ENCODE measurements at places on chromosomes 7 and 10.
A peak's percentile ranks its signal among the peaks of the same experiment; 100 is the strongest.

DNA sequence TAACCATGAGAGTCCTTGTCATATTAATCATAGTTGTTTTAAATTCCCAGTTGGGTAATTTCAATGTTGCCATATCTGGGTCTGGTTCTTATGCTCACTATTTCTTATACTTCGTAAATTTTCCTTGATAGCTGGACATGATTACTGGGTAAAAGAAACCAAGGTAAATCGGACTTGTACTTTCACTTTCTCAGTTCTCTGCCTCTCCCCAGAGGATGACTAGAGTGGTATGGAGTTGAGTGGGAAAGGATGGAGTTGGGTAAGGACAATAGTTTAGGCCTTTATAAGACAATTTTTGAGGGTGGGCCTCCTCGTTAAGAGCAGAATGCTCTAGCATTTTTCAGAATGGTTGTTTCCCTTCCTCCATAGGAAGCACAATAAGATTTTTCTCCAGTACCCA is 106.1 kb downstream of the CRPPA start:
- no peaks in the 10 kb centered on the region for H3K36me3 ChIP-seq
- no peak overlapping the region for H3K4me3 ChIP-seq
- H3K27me3 ChIP-seq, result no peaks in the 10 kb centered on the region
- H3K4me1 ChIP-seq, result no peaks in the 10 kb centered on the region

GRCh38 chr10:89160339-89160738 is 46.8 kb downstream of the CH25H start:
- H3K27ac ChIP-seq, result peak overlapping the region; percentile 54
- peaks cover 57% of the 10 kb centered on the region for H3K4me1 ChIP-seq
- H3K27me3 ChIP-seq, result no peaks in the 10 kb centered on the region

- DNase-seq, result no peak
- no peaks in the 10 kb centered on the region for H3K36me3 ChIP-seq
- no peak overlapping the region for H3K4me3 ChIP-seq
- H3K27ac ChIP-seq, result no peak overlapping the region
Observed at GRCh38 chr10:96074776-96075175, 31.4 kb downstream of the CCNJ start.

GRCh38 chr7:112050250-112050881 is 155.8 kb downstream of the DOCK4 start:
- no peak overlapping the region for H3K27ac ChIP-seq
- DNase-seq, result no peak

DNA sequence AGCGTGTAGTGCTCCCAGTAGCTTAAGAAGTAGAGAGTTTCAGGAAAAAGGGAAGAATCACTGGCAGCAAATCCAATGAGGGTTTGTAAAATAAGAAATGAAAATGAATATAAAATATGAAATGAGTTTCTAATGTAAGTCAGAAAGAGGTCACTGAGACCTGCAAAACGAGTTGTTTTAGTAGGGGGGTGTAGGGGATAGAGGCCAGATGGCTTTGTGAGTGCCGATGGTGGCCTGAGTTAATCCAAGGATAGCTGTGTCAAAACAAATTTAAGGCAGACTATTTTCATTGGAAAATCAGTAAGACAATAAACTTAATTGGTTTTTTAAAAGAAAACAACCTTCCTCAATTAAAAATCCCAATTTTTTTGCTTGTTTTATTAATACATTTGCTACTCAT is 745 bp upstream of the ASB15 start:
- H3K27me3 ChIP-seq, result no peaks in the 10 kb centered on the region
- H3K4me3 ChIP-seq, result no peak overlapping the region
- H3K4me1 ChIP-seq, result no peaks in the 10 kb centered on the region
- no peak for DNase-seq
- H3K36me3 ChIP-seq, result no peaks in the 10 kb centered on the region

- peak; percentile 11 for DNase-seq
- no peaks in the 10 kb centered on the region for H3K27me3 ChIP-seq
- H3K4me3 ChIP-seq, result no peak overlapping the region
- H3K36me3 ChIP-seq, result no peaks in the 10 kb centered on the region
- H3K27ac ChIP-seq, result no peak overlapping the region
Observed at GRCh38 chr7:54992871-54993475, 25.8 kb upstream of the EGFR start.

- H3K27ac ChIP-seq, result no peak overlapping the region
- H3K4me3 ChIP-seq, result no peak overlapping the region
- no peak for DNase-seq
- peaks cover 11% of the 10 kb centered on the region for H3K4me1 ChIP-seq
- no peaks in the 10 kb centered on the region for H3K36me3 ChIP-seq
Observed at GRCh38 chr7:73983437-73984164, 44.4 kb upstream of the ELN start.

- H3K27ac ChIP-seq, result no peak overlapping the region
- H3K27me3 ChIP-seq, result no peaks in the 10 kb centered on the region
- no peak overlapping the region for H3K4me3 ChIP-seq
- DNase-seq, result peak; percentile 3
- H3K36me3 ChIP-seq, result no peaks in the 10 kb centered on the region
Observed at GRCh38 chr10:111762114-111762513, 421.5 kb downstream of the GPAM start.

GRCh38 chr7:85612514-85612913 is 425.7 kb upstream of the SEMA3D start:
- DNase-seq, result no peak
- H3K4me3 ChIP-seq, result no peak overlapping the region
- no peaks in the 10 kb centered on the region for H3K27me3 ChIP-seq
- no peaks in the 10 kb centered on the region for H3K4me1 ChIP-seq

- H3K27me3 ChIP-seq, result no peaks in the 10 kb centered on the region
- no peaks in the 10 kb centered on the region for H3K4me1 ChIP-seq
- DNase-seq, result no peak
- no peaks in the 10 kb centered on the region for H3K36me3 ChIP-seq
- H3K27ac ChIP-seq, result no peak overlapping the region
Observed at GRCh38 chr7:47186316-47186715, 395.6 kb downstream of the TNS3 start.

DNA sequence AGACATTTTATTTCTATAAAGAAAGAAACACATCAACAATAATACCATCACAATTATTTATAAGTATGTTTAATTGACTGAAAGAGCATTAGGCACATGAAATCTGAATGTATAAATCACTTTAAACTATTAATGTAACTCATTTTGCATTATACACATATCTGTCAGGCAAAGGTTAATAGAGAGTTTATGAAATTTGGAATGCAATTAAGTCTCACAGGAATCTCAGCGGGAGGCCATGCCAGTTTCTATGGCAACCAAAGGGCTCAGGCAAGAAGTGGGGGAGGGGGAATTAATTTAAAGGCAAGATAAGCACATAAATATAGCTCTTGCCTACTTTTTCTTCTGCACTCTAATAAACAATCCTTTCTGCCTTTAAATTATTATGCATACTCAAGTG is 152.6 kb downstream of the SLC16A9 start:
- no peaks in the 10 kb centered on the region for H3K36me3 ChIP-seq
- H3K4me3 ChIP-seq, result no peak overlapping the region
- no peaks in the 10 kb centered on the region for H3K27me3 ChIP-seq

DNA sequence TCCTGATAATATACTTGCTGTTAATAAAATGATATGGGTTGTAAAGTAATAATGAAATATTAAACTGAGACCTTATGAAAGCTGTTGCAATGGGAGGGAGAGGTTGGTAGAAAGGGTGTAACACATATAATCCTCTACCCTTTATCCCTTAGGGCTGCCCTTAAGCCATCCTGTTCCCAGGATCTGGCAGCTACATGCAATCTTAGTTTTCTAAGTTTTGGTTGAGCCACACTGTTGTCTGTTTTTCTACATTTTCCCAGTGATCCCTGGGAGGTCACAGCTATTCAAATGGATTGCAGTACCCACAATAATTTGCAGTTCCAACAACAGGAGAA is 6.3 kb downstream of the COA1 start:
- H3K27ac ChIP-seq, result no peak overlapping the region
- H3K4me3 ChIP-seq, result no peak overlapping the region
- no peaks in the 10 kb centered on the region for H3K27me3 ChIP-seq
- DNase-seq, result no peak

GRCh38 chr10:28302012-28302637 is 739 bp downstream of the MPP7 start:
- peak overlapping the region; percentile 80 for H3K4me3 ChIP-seq
- peaks cover 34% of the 10 kb centered on the region for H3K27me3 ChIP-seq
- no peak overlapping the region for H3K27ac ChIP-seq
- peak; percentile 67 for DNase-seq
